ENCODE measurements at places on chromosomes 11 and 22. TPM values are rescaled to one million over a fixed set of nuclear protein-coding genes. Genes with fewer than 3 reads are reported as not detected.

DNA sequence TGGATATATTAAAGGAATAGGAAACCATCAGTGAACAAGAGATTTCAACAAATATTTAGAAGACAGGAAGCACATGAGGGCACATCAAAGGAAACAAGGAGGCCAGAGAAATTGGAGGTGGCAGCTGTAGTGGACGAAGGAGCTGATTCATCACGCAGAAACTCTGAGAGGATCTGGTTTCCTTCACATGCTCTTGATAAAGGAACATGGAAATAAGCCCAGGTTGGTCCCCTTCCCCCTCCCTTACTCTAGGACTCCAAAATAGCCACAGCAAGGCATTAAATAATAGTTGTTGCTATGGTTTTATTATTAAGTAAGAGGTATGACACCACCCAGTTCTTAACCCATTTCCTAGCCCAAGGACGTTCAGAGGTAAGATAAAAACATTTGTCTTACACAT is 11.3 kb downstream of the IZUMO1R start:
- DNase-seq, result no peak

- DNase-seq, result no peak
Observed at GRCh38 chr22:45580726-45581381, 78.2 kb downstream of the FBLN1 start.

DNA sequence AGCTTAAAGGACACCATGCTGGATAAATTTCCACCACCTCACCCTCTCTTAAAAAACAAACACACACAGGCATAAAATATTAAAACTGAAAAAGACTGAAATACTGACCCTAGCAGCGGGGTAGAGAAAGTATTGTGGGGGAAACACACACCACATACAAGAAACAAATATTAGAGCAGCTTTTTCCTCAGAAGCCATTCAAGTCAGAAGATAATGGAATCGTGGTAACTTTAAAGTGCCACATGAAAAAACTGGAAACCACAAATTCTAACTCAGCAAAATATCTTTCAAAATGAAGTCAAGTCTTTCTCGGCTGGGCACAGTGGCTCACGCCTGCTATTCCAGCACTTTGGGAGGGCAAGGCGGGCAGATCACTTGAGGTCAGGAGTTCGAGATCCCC is 223.2 kb downstream of the DYNC2H1 start:
- DNase-seq, result no peak

B3GAT3 gene
- total RNA-seq, result 15.7 TPM

- DNase-seq, result no peak
Observed at GRCh38 chr11:132892876-132893275, 639.4 kb downstream of the OPCML start.

DNA sequence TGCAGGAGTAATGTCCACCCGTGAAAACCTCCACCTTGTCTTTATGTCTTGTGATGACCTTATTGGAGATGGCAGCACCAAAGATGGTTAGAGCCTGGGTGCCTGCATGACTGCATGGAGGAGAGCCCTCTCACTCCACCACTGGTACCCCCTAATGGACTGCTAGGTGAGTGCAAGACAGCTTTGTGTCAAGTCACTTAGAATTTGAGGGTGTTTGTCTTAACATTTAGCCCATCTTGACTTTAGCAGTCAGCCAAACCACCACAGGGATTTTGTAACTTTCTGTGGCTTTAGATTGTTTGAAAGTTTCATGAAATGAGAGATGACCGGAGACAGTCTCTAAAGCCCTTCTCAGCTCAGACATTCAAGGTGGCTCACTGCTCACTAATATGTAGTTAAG is 232.9 kb upstream of the NCAM1 start:
- DNase-seq, result no peak

DNA sequence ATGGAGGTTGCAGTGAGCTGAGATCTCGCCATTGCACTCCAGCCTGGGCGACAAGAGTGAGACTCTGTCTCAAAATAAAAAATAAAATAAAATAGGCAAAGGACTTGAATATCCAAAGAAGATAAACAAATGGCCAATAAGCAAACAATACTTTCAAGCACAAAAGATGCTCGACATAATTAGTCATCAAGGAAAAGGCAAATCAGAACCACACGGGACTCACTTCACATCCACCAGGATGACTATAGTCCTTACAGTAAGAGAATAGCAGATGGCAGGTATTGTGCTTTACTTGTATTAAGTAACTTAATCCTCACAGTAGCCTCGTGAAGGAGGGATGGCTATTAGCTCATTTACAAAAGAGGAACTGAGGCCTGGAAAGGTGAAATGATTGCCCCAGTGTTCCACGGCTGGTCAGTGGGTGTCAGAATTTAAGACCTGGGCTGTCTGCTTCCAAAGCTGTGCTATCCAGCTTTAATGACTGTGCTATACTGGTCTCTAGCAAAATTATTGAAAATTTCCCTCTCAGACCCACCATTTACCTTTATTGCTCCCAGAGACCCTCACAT is 40.2 kb upstream of the RBFOX2 start:
- no peak for DNase-seq

DNA sequence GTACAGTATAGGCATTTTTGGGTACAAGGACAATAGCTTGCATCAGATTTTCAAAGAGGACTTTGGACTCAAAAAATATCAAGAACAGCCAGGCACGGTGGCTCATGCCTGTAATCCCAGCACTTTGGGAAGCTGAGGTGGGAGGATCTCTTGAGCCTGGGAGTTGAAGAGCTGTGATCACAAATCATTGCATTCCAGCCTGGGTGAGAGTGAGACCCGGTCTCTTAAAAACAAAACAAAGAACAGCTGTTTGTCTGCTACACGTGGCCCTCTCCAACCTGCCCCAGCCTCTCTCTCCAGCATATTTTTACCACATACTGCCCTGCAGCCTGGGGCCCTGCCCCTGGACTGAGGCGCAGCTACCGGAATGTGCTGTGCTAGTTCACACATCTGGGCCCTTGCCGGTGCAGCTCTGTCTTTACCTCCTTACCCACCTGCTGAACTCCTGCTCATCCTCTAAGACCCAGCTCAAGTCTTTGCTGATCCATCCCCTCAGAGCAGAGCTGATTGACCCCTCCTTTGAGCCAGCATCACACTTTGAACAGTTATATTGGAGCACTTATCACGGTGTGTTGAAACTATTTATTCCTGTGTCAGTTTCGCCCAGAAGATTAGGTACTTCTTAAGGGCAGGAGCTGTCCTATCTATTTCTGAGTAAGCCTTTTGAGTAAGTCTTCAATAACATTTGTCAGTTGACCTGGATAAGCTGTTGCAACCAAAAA is 29.4 kb downstream of the GRIK4 start:
- no peak for DNase-seq

DNA sequence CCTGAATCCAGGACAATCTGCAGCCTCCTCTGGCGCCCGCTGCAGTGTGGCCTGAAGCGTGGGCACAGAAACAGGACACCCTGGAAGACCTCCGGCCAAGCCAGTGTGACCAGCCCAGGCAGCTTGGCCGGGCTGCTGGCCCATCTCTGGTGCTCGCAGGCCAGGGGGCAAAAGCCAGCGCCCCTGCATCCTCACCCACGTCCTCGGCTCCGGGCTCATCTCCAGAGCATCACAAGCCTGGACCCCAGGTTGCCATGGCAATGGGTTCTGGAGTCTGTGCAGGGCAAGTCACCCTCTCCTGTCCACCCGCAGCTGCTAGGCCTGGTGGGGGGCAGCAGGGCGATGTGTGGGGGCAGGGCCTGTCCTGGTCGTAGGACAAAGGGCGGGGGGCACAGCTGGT is 9.3 kb upstream of the PDGFB start:
- no peak for DNase-seq

DNA sequence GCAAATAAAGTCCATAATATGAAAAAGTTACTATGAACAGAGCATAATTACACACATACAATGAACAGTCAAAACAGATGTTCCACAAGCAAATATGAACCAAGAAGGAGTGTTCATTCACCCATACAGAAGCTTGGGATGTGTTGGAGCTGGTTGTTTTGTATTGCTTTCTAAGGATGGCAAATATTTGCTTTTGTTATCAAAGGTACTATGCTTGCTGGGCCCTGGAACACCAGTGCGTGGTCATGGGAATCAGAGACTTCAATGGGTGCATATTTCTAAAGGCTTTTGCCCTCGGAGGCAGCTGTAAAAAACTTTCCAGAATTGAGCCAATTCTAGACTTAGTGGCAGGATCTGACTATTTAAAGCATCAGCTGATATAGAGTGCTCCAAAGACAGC is 85.1 kb downstream of the BARX2 start:
- DNase-seq, result no peak

AGBL2 gene
- total RNA-seq, result not detected

GP1BB gene
- total RNA-seq, result not detected

MIOX gene
- total RNA-seq, result not detected

DKK3 gene
- total RNA-seq, result 425 TPM

GRCh38 chr11:104619751-104620150 is 278.5 kb downstream of the CASP12 start:
- no peak for DNase-seq

TNNT3 gene
- 84.5 TPM for total RNA-seq

DNA sequence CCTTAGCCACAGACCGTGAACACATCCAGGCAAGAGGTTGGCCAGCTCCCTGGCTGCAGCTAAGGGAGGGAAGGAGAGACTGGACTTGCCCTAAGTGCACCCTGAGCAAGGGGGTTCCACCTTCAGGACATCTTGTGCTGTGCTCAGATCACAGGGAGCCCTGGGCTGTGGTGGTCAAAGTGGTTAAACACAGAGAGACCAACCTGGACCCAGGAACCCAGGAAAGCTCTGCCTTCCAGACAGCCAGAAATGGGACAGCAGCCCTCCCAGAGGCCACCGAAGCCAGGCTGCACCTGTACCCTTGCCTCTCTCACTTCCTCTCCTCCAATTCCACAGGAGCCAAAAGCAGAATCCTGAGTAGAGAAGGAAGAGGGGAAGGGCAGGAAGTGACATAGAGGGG is 105.2 kb upstream of the TMEM45B start:
- no peak for DNase-seq

HTR3B gene
- total RNA-seq, result not detected

- DNase-seq, result no peak
Observed at GRCh38 chr11:44171518-44171917, 76.0 kb downstream of the EXT2 start.

GRCh38 chr11:16771350-16772140 is 33.1 kb downstream of the C11orf58 start:
- no peak for DNase-seq

DNA sequence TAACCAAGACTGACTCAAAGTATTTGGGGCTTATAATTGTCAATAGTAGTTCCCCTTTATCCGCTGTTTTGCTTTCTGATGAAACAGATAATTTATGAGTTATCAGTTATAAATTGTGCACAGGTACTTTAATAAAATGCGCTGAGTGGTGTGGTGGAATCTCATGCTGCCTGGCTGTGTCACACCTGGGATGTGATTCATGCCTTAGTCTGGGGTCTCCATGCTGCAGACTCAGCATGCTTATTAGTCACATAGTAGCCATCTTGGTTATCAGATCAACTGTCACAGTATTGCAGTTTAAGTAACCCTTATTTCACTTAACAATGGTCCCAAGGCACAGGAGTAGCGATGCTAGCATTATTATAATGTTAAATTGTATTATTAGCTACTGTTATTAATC is 995.2 kb downstream of the NTM start:
- no peak for DNase-seq

DNA sequence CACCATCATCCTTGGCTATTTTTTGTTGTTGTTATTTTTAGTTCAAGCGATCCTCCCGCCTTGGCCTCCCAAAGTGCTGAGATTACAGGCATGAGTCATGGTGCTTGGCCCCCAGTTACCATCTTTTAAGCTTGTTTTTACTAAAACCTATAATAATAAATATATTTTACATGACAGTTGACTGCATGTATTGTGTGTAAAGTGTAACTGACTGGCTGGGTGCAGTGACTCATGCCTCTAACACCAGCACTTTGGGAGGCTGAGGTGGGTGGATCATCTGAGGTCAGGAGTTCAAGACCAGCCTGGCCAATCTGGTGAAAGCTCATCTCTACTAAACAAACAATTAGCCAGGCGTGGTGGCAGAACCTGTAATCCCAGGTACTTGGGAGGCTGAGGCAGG is 386.2 kb downstream of the TENM4 start:
- DNase-seq, result no peak

APOBEC3B gene
- total RNA-seq, result 0.49 TPM

- DNase-seq, result no peak
Observed at GRCh38 chr11:8932564-8933180, at the start of gene C11orf16. TSS of gene C11orf16 (minus strand) at chr11:8932947. CDS start at chr11:8932308, 639 bp downstream.

- no peak for DNase-seq
Observed at GRCh38 chr11:46378296-46378695, 3.2 kb upstream of the MDK start.
